ENCODE measurements at places on chromosomes 16 and 17. TPM values are rescaled to one million over a fixed set of nuclear protein-coding genes. Genes with fewer than 3 reads are reported as not detected.

FOXC2 gene
- not detected for total RNA-seq

CSH2 gene
- total RNA-seq = not detected

CBLN1 gene
- total RNA-seq = 5.0 TPM

ROGDI gene
- 41.6 TPM for total RNA-seq

SOST gene
- not detected for total RNA-seq

Measured in parietal lobe (tissue), 2 donors.